ENCODE measurements at places on chromosomes 11 and 22.

- no peak for DNase-seq
Measured at GRCh38 chr11:72812604-72812966, 1.6 kb upstream of the ATG16L2 start.

- DNase-seq, result no peak
Measured at GRCh38 chr11:116725434-116726221, 47.2 kb downstream of the BUD13 start.

DNA sequence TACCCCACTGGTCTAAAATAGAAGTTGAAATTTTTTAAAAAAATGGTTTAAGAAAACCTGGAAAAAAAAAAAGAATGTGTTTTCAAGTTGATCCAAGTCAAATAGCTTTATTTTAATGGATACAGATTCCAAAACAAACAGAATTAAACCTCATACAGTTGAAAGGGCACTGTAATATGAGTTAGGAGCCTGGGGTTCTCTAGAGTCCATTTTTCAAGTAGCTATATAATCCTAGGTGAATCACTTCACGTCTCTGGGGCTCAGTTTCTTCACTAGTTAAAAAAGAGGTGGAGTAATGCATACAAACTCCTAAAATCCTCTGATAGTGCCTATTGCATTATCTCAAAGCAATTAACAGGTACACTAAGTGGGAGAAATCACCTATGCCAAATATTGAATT lies 132.9 kb downstream of the BBOX1 start:
- DNase-seq, result no peak

- DNase-seq, result no peak
Measured at GRCh38 chr11:2263071-2263565, 7.3 kb downstream of the ASCL2 start.

- peak; percentile 60 for DNase-seq
Measured at GRCh38 chr22:23762842-23763578, at the start of gene C22orf15. Gene C22orf15 (plus strand): TSS chr22:23762990. CDS start chr22:23763307, 317 bp downstream.

GRCh38 chr11:12824281-12825041 lies 150.2 kb downstream of the TEAD1 start:
- DNase-seq, result no peak

GRCh38 chr11:27347359-27348339 lies 15.4 kb downstream of the CCDC34 start:
- DNase-seq, result no peak

GRCh38 chr11:57432149-57432561 lies 5.2 kb upstream of the SLC43A3 start:
- DNase-seq, result no peak

DNA sequence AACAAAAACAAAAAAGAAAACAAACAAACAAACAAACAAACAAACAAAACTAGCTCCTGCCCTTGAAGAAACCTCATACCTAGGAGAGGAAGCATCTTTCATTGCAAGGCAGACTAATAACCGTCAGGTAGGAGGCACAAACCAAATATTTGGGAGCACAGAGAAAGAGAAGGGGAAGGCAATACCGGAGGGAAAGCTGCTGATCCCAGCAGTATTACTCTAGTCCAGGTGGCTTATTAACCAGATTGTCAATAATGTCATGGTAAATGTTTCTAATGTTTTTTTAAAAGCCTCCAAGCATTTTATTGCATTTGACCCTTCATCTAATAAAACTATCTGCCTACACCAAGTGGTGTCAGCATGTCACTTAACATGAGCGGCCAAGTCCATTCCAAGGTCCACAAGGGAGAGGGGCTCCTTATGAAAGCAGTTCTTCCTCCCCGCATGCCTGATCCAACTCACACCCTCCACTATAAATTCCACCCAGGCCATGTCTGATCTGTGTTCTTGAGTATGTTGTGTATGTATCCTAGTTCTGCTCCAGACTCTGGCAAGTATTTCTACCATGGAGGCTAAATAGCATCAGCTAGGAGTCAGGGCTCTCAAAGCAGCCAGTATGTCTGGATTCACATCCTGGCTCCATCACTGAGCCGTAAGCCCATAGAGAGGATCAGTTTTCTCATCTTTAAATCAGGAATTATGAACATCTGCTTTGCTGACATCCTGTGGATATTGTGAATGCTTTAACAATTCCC lies 208.1 kb upstream of the TENM4 start:
- DNase-seq, result no peak

GRCh38 chr11:11982461-11982860 lies 26.0 kb downstream of the DKK3 start:
- no peak for DNase-seq

Data from activated naive CD4-positive, alpha-beta T cell treated with anti-CD3 and anti-CD28 coated beads, Interleukin-2, amount 10 ng/mL, durations not matched to agents 7 days and 5 days (primary cell).